NB4 (cell line): ENCODE measurements at places on chromosomes 2 and 18.

DNA sequence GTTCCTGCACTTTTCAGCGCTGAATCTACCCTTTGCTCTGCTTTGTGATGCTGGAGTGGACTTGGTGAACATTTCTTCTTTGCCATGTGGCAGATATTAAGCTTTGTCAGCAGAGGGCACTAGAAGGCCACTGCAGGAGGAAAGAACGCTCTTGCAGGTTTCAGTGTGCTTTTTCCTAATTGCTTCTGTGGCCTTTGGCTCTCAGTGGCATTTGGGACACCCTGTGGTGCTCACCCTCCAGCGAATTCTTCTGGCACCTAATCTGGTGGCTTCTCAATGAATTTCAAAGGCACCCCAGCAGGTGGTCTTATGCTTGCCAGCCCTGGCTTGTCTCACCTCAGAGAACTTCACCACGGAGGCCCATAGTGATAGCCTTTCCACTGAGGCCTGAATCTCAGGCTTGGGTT, 146.7 kb downstream of the MYO3B start:
- DNase-seq = peak; percentile 63

- DNase-seq = no peak
Measured at GRCh38 chr2:73998933-73999332, 14.2 kb downstream of the TET3 start.

GRCh38 chr2:168699844-168700417, 102.5 kb upstream of the NOSTRIN start:
- no peak for DNase-seq

DNA sequence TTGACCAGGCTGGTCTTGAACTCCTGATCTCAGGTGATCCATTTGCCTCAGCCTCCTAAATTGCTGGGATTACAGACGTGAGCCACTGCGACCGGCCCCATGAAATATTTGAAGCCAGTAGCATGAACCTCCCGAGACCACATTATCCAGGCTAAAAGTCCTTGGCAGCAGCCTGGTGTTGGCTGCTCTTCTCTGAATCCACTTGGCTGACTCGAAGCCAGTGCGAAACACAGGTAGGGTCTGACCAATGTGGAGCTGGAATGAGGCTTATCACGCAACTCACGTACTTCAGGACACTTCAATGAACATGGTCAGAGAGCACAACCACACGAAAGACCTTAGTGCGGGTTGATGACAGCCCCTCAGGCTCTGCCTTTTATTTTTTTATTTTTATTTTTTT, 38.4 kb downstream of the USP40 start:
- no peak for DNase-seq

DNA sequence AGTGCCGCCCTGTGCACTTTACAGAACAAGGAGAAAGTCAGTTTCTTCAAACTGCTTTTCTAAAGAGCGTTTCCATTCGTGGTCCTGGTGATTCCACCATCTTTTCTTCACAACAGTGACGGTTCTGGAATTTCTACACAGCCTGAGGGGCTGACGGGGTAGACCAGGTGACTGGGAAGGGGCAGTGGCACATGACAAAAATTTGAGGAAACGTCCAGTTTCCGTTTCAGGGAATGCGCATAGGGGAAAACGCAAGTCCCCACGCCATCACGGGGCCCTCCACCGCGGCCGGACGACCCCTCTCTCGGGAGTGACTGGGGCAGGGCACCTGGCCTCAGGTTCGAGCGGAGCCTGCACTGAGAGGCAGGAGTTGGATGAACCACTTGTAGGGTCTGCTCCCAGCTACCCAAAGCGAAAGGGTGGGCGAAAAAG, 980 bp upstream of the SPTBN1 start:
- DNase-seq = no peak

DNA sequence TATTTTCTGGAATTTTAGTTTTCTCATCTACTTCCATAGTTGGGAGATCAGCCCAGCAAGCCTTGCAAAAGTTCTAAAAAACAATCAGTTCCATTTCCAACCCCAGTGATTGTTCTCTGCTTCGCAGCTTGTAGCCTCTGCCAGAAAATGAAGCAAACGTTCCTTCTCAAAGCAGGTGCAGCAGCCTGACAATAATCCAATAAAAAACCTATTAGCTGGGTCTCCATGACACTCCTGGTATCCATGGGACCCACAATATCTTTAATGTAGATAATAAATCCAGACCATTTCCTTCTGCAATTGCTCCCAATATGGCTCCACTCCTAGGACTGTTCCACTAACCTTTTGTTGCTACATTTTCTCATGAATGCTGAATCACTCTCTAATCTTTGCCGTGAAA, 140.8 kb upstream of the SETBP1 start:
- no peak for DNase-seq

- no peak for DNase-seq
Measured at GRCh38 chr2:79612999-79613398, 100.1 kb downstream of the CTNNA2 start.

GRCh38 chr2:113175042-113175628, 1.4 kb downstream of the PSD4 start:
- peak; percentile 74 for DNase-seq

GRCh38 chr2:241618296-241618805, 18.6 kb downstream of the THAP4 start:
- DNase-seq = no peak

- DNase-seq = no peak
Measured at GRCh38 chr2:178450524-178450773, 526 bp downstream of the PRKRA start.

DNA sequence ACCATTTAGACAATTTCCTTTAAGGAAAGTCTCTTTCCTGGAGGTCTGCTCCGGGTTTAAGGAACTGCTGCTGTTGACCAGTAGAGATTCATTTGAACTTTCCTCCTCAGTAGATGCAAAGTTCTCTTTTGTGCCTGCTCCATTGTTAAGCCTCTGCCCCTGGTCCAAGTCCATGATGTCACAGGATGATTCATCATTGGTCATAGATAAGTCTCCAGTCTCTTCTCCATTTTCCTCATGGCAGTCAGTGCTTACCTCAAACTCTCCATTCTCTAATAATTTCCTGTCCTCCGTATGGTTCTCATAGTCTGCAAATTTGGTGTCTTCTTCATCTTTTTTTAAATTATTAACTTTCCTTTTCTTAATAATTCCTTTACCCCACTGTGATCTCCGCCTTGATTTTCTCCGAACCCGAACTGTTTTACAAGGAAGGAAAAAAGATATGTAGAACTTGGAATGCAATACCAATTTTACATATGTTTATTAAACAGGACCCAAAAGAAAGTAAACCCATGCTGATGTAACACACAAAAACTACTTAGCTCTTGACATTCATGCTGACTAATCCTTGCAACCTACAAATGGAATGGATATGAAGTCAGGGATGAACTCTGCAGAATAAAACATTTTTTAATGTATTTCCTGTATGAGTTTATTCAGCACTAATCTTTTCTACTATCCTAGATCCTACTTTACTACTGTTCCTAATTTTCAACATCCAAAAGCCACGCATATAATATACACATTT, 169.1 kb downstream of the ATAD2B start:
- peak; percentile 69 for DNase-seq

GRCh38 chr2:12493031-12493513, 223.7 kb upstream of the TRIB2 start:
- peak; percentile 46 for DNase-seq

DNA sequence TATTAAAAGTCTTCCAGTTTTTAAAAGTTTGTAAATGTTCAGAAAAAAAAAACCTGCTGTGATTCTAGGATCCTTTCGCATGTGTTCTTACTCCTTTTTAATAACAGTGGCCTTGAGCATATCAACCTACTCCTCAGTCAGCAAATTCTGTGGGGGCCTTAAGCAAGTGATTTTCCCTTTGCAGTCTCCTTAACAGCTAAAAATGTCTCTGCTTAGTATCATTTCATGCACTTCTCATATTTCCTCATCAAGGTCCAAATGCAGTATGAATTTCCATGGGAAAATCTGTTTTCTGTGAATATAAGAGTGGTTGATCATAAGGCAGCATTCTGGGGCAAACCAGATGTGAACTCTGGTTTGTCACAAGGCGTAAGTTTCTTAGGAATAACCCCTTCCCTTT, 2175.1 kb upstream of the PIK3C3 start:
- DNase-seq = no peak

- no peak for DNase-seq
Measured at GRCh38 chr2:199348871-199349270, 108.9 kb downstream of the SATB2 start.

- no peak for DNase-seq
Measured at GRCh38 chr2:205297368-205297767, 384.9 kb upstream of the NRP2 start.

GRCh38 chr2:191907091-191907490, 60.2 kb upstream of the CAVIN2 start:
- DNase-seq = no peak

- DNase-seq = peak; percentile 33
Measured at GRCh38 chr18:78642296-78642951, 337.2 kb upstream of the SALL3 start.

- DNase-seq = peak; percentile 74
Measured at GRCh38 chr2:68466361-68466777, 725 bp downstream of the FBXO48 start.

GRCh38 chr2:238972146-238972445, 124.2 kb downstream of the TWIST2 start:
- DNase-seq = no peak

- no peak for DNase-seq
Measured at GRCh38 chr2:47631306-47631705, 151.6 kb upstream of the MSH6 start.

- no peak for DNase-seq
Measured at GRCh38 chr2:109348671-109349502, 219.9 kb downstream of the SH3RF3 start.

DNA sequence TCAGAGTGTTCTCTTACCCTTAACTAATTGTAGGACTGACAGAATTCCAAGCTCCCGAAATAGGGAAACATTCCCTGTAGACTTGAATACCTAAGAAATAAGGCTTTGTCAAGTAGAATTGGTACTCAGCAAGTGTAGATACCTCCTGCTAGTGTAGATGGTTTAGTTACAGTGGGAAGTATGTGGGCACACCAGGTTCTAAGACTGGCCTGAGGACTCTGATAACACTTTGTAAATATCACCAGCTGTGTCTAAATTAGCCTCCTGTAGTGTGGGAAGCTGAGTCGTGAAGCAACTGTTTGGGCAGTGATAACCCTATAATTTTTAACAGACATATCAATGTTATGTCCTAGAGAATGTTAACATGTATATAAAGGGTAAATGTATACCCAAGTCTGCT, 304.5 kb downstream of the SLC8A1 start:
- DNase-seq = no peak

GRCh38 chr2:171575606-171576005, 53.3 kb downstream of the CYBRD1 start:
- DNase-seq = no peak

DNA sequence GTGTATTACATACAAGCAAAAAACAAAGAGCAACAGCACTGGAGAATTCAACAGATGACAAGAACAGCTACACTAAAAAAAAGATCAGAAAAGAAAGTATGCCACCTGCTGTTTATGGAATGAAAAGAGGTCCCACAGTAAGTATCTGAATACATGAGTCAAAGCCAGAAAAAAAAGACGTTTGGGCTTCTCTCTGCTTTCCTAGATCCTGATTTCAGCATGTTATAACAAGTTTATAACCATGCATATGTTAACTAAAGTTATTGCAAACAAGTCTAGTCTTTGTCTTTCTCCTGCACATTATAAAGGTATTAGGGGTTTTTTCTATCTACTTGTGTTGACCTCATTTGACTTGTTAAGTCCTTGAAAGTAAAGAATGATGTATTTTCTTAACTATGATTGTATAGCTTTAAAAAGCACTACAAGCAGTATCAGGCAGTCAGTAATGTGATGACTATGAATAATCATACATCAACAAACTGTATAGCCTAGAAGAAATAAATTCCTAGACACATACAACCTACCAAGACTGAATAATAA, 108.5 kb upstream of the COL5A2 start:
- peak; percentile 39 for DNase-seq

DNA sequence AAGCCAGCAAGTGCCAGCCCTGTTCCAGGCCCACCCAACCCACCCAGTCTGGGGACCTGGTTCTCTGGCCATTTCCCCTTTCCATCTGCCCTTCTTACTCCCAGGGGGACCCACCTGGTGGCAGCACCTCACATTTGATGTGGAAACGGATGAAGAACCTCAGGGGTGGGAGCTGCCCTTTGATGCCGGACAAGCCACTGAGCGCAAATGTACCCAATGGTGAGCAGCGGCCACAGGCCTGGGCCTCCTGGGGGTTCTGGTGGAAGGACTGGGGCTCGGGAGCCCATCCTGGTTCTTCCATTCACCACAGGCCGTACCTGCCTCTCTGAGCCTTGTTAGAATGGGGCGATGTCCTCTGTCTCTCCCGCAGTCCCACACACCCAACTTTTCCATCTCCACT, 84.7 kb downstream of the EPAS1 start:
- no peak for DNase-seq

DNA sequence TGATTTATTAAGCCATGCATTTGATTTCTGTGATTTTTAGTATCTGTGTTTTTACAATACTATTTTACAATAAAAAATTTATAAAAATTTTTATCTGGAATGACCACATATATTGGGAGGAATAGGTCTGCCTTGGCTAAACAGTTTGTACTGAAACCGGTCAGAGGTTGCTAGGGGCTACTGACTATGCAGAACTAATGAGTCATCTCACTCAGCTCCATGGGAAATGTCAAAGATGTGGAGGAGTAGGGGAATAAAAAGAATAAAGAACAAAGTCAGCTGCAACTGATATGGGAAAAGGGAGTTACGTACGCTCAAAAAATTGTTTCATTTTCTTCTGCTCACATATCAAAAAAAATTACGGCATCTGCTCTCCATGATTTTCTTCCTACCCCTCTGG, 8.6 kb upstream of the TMEM163 start:
- DNase-seq = no peak
